ENCODE measurements at places on chromosomes 6 and 20.
A peak's percentile ranks its signal among the peaks of the same experiment; 100 is the strongest.

- DNase-seq: no peak
Measured at GRCh38 chr6:18491308-18492045, 104.3 kb downstream of the RNF144B start.

- DNase-seq: peak; percentile 33
Measured at GRCh38 chr6:97186416-97186999, 96.5 kb downstream of the MMS22L start.

- no peak for DNase-seq
Measured at GRCh38 chr6:149242883-149243282, 74.6 kb upstream of the TAB2 start.

DNA sequence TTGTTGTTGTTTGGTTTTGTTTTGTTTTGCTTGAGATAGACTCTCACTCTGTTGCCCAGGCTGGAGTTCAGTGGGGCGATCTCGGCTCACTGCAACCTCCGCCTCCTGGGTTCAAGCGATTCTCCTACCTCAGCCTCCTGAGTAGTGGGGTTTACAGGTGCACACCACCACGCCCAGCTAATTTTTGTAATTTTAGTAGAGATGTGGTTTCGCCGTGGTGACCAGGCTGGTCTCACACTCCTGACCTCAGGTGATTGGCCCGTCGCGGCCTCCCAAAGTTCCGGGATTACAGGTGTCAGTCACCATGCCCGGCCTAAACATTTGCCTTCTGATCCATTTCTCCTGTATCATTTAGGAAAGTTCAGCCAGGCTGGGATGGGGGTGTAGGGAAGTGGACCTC lies 17.7 kb downstream of the DUSP22 start:
- no peak for DNase-seq
